NCI-H1092 (cell line): ENCODE measurements at places on chromosomes 5 and 9.

DNA sequence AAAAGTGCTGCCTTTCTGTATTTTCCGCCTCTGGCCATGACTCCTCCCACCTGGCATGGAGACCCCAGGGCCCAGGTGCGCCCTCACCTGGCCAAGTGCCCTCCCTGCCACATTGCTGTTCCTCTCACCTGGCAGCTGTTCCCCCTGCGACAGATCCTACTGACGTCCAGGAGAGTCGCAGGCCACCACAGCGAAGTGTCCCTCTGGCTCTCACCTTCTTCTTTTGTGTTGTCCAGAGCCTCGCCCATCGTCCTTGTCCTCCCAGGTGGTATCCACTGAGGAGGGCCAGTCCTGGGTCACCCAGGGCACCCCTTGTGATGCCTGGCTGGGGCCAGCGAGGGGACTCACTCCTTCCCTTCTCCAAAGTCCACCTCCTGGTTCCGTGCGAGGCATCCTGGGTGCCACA lies 2.6 kb downstream of the NKD2 start:
- DNase-seq: no peak

DNA sequence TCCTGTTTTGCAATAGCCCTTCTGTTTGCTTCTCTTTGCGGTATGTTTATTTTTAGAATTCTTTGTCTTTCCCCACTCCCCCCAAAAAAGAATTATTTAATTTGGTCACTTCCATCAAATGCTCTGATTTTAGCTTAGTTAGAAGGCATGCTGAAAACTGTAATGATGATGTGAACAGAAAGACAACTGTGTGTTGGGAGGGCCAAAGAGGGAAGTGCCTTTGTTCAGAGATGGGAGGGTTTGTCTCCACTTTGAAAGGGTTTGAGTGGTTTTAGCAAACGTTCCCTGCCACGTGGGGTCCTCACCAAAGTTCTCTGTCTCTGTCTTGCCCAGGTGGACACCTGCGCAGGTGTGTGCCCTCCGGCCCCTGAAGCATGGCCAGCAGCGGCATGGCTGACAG lies 41.9 kb downstream of the SYK start:
- DNase-seq: no peak

DNA sequence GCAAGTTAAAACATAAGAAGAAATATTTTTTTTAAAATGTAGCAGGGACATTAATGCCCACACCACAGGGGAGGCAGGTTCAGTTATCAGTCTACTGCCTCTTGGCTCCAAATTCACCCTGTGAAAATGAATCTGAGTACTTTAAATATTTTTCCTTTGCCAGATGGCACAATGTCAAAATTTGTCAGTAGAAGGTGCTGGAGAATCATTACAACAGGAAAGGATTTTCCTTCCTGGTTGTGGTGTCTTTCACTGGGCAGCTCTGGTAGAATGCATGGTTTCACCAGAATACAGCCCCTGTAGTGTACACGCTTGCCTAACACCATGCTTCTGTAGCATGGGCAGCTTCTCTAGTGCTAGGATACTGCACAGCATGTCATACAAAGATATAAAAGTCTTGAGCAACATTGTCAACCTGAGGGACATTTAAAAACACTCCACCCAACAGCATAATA lies 9.7 kb upstream of the SREK1 start:
- DNase-seq: no peak

DNA sequence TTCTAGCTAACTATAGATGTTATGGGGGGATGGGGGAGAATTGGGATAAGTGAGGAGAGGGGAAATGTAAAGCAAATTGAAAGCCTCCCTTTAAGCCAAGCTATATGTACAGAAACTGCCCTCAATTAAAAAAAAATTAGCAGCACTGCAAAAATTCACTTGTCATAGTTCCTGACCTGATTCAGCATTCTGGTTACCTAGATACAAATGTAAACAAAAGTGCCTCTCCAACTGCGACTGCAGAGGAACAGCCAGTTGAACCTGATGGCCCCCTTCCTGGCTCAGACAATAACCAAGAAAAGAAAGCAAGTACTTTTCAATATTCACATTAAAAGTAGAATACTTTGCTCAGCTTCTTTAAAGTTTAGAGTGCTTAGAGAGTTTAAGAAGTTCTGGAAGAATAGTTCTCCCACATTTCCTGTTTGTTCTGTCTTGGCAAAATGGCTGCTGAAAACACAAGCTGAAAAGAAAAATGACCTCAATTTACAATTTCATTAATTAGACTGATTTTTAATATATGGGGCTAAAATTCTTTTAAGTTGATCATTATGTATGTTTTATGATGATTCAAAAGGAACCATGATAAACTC lies 1.5 kb downstream of the FAM81B start:
- DNase-seq: no peak

GRCh38 chr5:16913187-16914107 lies 22.6 kb downstream of the MYO10 start:
- DNase-seq: no peak
